ENCODE measurements at places on chromosomes 2 and 18.

DNA sequence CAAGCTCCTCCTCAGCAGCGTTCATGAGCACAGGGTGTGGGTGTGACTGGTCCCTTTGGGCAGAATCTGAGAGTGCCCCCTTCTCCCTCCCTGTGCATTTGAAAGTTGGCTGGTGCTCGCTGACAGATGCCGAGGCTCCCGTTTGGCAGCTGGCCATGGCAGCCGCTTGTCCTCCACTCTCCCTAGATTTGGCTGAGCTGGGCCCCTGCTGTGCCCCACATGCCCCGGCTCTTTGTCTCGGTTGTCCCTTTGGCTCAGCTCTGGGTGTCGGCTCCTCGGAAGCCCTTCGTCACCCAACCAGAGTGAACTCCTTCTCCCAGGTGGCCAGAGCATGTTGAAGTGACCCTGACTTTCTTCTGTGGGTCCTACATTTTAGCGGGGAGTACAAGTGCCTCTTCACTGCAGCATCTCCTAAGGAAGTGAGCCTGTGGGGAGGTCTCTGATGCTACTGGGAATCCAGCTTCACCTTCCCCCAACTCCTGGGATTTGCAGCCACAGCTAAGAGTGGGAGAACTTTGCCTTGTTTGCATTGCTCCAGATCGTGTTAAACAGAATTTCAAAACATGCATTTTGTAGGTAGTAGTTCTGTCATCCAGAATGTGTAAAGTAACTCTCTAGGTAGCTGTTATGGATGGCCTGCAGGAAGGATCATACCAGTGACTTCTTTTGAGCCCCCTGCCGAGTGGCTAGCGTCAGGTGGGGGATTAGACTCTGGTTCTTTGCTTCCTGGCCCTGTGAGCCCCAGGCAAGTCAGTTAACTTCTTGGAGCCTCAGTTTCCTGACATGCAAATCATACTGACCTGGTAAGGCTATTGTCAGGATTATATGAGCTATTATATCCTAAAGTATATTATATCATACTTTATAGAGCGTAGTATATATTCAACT lies 24.2 kb downstream of the HPCAL1 start:
- DNase-seq: no peak

- no peak for DNase-seq
Measured at GRCh38 chr2:26449278-26450030, 28.5 kb downstream of the OTOF start.

DNA sequence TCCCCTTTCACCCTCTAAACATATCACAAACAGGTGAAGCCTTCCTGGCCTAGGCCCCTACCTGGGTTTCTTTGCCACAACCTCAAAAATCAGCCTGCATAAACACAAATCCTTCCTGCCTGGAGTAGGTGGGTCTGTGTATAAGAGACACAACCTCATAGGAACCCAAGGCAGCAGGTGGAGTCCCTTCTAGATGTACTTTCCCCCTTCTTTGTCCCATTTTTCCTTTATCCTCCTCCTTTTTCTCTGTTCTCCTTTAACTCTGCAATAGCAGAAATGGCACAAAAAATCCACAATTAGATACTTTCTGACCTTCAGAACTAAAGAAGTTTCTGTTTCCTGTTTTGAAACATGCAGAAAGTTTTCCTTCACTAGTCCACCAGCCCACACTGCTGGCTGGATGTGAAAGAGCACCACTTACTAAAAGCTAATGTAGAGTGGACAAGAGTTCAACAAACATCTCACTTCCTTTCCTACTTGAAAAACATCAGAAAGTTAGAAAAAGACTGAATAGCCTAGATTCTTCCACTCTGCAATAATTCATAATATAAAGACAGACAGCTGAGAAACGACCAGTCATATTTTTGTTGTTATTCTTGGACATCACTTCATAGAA lies 11.2 kb downstream of the SLC40A1 start:
- no peak for DNase-seq

DNA sequence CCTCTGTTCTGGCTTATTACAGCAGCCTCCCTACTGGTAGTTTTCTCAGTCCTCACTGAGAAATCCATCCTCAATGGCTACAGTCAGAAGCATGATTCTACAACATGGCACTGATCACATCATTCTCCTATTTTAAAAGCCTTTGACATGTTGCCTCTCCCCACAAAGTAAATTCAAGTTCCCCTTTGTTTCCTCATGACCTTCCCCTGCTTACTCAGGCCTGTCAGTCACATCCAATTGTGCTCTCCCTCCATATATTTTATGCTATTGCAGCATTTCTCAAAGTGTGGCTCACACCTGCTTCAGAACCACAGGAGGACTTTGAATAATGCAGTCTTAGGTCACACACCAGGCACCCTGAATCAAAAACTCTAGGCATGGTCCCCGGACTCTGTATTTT lies 124.6 kb downstream of the SPOPL start:
- no peak for DNase-seq

- no peak for DNase-seq
Measured at GRCh38 chr2:21860907-21861306, 737.1 kb downstream of the TDRD15 start.

- DNase-seq: no peak
Measured at GRCh38 chr2:112906276-112906675, 4.7 kb upstream of the IL37 start.

- DNase-seq: no peak
Measured at GRCh38 chr2:38279201-38279600, 97.9 kb downstream of the ATL2 start.

DNA sequence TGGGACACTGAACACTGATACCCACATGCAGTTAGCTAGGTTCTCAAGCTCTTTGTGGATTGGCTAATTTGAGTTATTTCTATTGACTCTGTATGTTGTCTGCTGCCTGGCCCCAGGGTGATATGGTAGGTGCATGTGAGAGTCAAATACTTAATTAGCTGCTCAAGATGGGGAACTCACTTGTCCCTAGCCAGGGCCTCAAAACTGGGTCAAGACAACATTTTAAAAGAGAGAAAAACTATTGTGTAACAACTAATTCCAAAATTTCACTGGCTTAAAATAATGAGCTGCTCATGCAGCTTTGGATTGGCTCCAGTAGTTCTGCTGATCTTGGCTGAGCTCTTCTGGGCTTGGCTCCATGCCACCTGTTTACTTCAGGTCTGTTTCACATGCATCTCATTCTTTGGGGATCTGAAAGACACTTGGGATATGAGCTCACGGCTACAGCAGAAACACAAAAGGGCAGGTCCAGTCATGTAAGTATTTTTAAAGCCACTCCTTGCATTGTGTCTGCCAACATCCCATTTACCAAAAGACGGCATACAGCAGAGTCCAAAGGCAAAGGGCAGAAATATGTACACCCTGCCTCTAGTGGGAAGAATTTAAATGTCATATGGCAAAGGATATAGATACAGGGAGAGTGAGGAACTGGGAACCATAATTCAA lies 716.8 kb downstream of the SUCLG1 start:
- no peak for DNase-seq

DNA sequence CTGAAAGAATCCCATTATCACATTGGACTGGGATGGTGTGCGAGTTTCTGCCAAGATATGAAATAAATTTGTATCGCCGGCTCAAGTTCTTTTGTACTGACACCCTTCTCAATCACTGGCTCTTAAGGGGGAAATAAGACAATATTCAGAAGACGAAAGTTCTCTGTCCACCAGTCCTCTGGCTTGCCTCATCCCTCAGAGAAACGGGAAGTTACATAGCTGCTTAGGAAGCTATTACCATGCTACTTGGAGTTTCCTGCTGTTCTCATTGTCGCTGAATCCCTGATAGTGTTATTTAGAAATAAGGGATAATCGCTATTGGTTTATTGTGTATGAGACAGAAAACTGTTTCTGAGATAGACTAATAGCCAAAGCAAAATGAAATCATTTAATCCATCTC lies 205.0 kb upstream of the ZNF521 start:
- DNase-seq: no peak

- DNase-seq: no peak
Measured at GRCh38 chr18:50586710-50587109, 26.8 kb downstream of the MAPK4 start.

DNA sequence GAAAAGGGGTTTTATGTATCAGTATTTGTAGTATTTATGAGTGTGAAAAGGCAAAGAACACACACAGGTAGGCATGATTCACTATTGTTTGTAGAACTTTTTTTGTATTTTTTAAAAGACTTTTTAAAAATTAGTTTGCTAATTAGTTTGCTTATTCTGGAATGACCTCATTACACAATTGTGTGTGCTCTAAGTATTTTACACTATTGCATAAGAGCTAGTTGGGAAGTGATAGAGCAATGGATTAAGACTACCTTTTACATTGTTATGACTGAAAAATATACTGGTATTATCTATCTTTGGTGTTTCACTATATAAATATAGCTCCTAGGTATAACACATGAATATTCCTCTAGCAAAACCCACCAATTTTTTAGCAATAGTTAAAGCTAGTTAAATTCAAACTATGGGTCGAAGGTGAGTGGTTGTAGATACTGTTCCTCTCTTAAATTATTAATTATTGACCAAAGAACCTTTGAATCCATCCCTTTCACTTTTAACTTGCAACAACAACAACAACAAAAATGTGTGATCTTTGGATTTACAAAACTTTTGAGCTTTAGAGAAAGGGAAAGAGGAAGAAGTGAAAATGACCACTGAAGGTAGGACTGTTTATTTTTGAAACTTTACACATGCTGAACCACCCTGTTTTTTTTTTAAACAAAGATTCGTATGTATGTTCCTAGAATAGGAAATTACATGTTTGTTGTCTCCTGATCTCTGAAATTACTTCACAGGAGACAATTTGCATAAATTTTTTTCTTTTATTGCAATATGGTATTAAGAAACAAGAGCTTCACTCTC lies 18.7 kb downstream of the ITPRID2 start:
- DNase-seq: no peak

- DNase-seq: no peak
Measured at GRCh38 chr2:64852771-64853241, 136.4 kb upstream of the SLC1A4 start.

GRCh38 chr2:224038049-224038829 lies 847 bp downstream of the SERPINE2 start:
- DNase-seq: peak; percentile 30

- no peak for DNase-seq
Measured at GRCh38 chr2:207960911-207961310, 64.4 kb downstream of the PLEKHM3 start.

DNA sequence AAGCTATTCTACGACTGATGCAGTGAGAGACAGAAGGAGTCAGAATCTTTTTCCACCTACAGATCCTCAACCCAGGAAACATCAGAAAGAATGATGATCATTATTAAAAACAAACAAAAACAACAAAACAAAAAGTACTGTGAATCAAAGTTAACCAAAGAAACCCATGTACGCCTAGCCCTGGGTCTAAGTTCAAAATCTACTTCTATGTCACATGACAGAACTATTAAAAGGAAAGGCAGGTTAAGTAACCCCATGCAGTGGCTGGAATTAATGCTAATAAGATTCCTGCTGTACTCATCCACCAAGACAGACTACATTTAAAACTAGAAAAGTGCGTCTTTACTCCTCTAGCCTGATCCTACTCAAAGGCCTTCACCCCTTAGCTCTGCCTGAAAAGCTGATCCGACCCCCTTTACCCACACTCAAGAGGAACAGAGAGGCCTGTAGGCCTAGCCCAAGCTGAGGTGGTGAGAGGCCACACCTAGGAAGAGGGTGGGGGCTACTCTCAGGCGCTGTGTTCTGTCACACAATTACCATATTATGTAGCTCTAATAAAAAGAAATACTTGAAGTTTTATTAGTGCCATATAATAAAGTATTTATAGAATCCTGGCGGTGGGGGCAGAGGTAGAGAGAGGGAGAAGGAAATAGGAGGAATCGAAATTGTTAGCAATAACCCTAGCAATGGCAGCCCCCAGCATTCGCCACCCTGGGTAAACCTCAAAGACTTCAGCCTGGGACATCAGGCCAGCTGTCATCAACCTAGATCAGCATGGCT lies 37.1 kb downstream of the NHEJ1 start:
- no peak for DNase-seq

DNA sequence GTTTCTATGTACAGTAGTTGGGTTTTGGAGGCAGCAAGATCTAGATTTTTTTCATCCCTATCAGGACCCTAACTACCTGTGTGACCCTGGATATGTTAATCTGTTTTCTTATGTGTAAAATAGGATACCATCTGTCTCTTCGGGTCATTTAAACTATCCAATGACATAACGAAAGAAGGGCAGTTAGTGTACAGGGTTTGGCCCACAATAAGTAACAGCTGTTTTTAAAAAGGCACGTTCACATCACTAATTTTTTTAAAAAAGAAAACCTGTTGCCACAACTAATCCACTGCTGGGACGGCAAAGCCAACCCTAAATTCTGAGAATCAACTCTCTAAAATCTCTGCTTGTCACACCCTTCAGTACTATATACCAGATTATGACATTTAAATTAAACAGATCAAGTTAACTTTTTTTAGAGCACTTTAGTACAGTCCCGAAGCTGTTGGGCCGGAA lies 869 bp downstream of the USP40 start:
- no peak for DNase-seq

DNA sequence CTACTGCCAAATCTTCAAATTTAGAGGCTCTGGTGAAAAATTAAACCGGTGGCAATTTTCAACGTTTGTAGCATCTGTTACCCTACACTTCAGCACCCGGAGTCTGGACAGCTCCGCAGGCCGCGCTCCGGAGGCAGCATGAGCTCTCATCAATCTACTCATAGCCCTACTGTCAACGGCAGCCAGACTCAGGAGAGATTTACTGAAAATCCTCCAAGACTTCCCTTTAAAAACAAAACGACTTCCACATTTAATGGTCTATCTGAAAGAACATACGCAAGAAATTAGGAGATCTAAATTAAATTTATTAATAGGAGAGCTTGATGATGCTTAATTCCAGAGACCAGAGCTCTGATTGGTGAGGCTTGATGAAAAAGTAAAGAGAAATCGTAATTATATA lies 970 bp upstream of the ADCYAP1 start:
- DNase-seq: peak; percentile 14

GRCh38 chr18:57444301-57444759 lies 9.2 kb downstream of the ONECUT2 start:
- no peak for DNase-seq

DNA sequence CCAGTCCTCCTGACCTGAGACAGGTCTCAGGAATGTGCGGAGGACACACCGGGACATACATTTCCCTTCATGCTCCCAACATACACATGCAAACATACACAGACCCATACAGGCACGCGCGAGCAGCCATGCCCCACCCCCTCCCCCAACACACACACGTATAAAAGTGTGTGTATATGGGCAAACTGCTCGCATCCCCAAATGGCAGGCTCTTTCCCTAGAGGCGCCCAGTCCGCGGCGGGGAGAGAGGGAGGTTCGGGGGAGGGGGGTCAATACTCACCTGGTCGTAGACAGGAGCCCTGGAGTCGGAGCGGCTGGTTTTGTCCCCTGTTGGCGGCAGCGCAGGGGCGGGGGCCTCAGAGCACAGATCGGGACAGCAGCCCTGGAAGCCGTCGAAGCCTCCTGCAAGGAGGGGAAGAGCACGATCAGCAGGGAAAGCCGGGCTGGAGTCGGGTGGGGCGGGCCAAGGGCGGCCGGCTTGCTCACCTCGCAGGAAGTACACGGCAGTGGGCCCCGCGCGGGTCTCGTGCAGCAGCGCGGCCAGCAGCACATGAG lies 682 bp downstream of the DUSP2 start:
- peak; percentile 30 for DNase-seq

- no peak for DNase-seq
Measured at GRCh38 chr2:7849027-7849426, 832.8 kb upstream of the ID2 start.
